ENCODE measurements at places on chromosomes 5 and 9. TPM values are rescaled to one million over a fixed set of nuclear protein-coding genes. Genes with fewer than 3 reads are reported as not detected.

- no peak for DNase-seq
These were observed 26.8 kb downstream of the FAM81B start for GRCh38 chr5:95417971-95418370.

GRCh38 chr5:168530621-168531150 lies 1.6 kb downstream of the FBLL1 start:
- no peak for DNase-seq

DNA sequence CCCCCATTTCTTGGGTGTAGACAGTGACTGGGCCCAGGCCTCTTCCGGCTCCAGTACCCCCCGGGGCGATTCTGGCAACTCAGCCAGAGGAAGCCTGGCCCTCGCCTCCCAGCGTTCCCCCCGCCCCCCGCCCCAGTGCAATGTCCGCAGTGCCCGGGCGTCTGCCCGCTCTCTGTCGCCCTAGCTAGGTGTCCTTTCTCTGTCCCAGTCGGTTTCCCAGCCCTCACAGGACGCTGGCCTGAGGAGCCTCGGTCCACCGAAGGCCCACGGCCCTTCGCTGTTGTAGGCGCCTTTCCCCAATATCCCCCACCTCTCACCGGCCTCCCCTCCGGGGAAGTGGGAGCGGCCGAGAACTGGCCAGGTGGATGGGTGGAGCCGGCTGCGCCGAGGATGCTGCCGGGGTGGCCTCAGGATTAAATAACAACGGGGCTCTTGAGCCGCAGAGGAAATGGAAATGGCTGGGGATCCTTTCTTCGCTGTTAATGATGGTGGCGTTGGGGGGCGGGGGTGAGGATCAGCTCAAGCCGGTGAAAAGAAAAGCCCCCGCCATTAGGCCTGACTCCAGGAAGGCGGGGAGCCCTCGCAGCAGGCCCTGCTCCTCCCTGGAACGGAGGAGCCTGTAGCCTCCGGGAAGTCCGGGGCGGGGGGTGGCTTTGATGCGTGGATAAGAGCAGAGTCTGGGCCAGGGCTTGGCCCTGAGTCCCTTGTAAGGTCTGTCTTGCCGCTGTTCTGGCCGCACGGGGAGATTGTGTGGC lies 1.1 kb upstream of the SPRY4 start:
- no peak for DNase-seq

DNA sequence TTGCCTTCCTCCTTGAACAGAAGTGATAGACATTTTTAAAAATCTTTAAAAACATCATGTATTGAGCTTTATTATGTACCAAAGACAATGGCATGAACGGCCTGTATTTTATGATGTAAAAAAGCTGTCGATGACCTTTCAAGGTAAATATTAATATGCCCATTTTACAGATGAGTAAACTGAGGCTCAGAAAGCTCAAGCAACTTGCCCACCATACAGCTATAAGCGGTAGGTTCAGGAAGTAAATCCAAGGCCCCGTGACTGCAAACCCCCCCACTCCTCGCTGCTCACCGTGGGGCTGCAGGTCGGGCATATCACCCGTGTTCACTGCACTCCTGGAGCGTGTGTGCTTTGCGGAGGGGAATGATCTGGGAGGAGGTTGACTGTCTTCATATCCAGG lies 3.4 kb downstream of the PLPP7 start:
- no peak for DNase-seq

DNA sequence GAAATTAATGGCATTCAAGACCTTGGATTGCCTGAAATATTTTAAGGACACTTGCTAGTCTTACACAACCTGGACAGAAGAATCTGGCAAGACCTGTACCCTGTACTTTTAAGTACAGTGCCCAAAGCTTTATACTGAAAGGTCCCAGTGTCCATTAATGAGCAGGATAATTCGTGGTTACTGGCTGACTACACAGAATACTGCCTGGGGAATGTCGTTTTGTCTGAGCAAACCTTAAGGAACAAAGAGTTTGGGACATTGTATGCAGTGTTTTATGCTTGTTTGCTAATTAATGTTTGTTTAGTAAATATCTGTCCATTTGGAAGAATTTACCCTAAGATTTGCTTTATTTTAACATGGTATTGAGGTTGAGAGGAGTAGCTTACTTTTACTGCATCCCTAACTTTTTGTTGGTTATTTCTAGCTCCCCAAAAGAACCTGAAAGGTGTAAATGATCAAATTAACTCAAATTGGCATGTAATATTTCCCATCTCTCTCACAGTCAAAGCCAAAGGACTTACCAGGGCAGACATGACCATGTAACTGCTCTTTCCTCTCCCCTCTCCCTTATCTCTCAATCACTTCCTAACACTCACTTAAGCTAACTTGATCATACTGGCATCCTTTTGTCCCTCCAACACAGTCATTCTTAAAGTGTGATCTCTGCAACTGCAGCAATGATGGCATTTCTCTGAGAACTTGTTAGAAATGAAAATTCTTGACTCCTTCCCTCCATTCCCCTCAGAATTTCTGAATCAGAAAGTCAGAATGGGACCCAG lies 15.7 kb downstream of the RANBP3L start:
- DNase-seq, result no peak

DNA sequence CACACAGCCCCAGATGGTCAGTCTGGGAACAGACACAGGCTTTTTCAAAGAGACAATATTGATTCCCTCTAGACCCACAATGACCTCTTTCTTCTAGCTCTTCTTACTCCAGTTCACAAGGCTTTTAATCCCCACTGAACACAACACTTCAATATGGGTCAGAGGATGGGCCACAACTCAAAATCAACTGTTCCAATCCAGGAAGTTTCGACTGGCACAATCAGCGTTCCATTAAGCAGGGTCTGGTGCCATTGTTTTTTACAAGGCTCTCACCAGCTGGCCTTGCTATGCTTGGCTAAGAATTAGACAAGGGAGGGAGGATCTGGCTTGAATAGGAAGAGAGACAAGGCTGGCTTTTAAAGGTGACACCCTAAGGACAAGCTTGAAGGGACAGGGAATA lies 199.4 kb upstream of the SLC24A2 start:
- DNase-seq, result no peak

DNA sequence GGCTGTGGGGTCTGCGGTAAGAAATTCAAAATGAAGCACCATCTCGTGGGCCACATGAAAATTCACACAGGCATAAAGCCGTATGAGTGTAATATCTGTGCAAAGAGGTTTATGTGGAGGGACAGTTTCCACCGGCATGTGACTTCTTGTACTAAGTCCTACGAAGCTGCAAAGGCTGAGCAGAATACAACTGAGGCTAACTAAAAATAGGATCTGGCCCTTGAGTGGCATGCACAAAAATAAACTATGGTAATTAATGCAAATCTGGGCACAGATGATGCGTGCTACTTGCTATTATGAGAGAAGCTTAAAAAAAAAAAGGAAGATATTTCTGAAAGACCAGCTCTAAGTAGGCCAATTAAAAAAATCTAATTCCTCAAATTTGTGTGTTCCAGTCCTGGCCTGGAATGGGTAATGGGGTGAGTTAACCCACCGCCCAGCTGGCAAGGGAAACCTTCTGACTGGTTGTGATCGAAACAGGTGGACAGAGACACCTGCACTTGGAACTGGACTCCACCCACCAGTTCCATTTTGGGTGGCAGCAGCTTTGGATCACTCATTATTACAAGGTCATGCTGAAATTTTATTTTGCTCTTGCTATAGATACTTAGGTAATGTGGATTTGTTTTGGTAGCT lies 26.6 kb upstream of the ZBTB34 start:
- no peak for DNase-seq

DNA sequence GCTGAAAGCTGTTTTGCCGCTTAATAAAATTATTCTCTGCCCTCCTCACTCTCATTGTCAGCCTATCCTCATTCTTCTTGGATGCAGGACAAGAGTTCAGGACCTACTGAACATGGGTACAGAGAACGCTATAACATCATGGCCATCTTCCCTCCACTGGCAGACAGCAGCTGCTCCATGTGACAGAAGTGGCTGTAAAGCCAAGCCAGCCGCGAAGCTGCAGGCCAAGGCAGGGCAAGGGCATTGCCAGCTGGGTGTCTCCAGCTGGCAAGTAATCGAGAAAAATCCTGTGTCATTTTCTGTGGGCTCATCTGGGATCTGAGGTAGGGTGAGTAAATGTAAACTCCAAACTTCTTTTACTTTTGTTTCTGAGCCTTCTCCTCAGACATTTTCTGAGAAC lies 84.8 kb downstream of the SLC25A46 start:
- no peak for DNase-seq

- no peak for DNase-seq
These were observed 304.1 kb downstream of the CWC27 start for GRCh38 chr5:65072850-65073249.

DNA sequence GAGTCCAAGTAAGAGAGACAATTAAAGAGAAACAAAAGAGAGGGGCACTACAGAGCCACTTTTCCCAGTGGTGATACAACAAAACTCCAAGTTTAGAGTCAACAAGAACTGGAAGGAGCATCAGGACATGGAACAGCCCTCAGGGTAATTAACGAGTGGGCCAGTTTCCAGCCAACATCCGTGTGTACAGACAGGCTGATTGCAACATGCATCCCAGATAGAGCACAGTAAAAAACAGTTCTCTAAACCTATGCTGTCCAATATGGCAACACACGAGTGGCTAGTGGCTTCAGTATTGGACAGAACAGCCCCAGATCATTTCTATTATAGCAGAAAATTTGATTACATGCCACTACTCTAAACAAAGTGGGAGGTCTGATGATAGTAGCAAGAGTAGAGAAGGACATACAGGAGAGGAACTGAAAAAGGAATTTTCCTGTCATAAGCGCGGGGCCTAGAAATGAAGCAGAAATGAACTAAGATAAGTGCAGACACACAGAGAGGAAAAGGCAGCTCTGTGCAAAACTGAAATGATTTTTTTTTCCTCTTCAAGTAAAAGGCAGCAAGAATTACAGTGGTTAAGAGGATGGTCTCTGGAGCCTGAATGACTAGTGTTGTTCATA lies 175.6 kb upstream of the CCNG1 start:
- no peak for DNase-seq

The IL5 gene
- not detected for total RNA-seq

The CLIC3 gene
- total RNA-seq, result not detected

The HTR1A gene
- not detected for total RNA-seq

The LIFR gene
- 31.3 TPM for total RNA-seq

The PCDHB13 gene
- 0.51 TPM for total RNA-seq

Data from dermis microvascular lymphatic vessel endothelial cell (primary cell).